8988T (cell line): ENCODE measurements at places on chromosomes 3 and 15.
A peak's percentile ranks its signal among the peaks of the same experiment; 100 is the strongest.

DNA sequence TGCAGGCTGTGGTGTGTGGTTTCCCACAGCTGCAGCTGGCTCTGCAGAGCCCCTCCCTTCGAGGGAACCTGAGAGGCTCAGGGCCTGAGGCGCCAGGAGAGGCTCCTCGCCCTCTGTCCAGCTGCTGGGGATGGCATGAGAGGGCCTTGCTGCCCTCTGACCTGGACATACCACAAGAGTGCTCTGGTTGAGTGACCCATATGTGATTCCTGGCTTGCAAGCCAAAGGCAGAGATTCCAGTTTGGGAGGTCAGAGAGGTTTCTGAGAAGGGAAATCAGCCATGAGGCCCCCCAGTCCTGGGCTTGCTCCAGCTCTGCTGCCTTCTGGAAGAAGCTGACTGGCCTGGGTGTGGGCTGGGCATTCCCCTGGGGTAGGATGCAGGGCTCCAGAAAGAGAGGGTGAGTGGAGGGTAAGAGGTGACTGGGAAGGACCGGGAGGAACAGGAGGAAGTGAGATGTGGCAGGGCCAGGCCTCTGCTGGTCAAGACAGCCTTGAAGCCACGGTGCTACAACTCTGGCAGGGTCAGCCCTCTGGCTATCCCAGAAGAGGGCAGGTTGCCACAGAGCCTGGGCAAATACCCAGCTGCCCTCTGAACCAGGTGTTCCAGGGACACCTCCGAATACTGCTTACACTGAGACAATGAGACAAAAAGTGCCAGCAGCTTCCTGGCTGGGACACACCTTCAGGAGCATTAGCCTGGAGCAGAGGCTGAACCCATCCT, 16.0 kb upstream of the SRP14 start:
- DNase-seq, result no peak

- DNase-seq, result no peak
Observed at GRCh38 chr15:31219221-31219620, 107.4 kb upstream of the KLF13 start.

DNA sequence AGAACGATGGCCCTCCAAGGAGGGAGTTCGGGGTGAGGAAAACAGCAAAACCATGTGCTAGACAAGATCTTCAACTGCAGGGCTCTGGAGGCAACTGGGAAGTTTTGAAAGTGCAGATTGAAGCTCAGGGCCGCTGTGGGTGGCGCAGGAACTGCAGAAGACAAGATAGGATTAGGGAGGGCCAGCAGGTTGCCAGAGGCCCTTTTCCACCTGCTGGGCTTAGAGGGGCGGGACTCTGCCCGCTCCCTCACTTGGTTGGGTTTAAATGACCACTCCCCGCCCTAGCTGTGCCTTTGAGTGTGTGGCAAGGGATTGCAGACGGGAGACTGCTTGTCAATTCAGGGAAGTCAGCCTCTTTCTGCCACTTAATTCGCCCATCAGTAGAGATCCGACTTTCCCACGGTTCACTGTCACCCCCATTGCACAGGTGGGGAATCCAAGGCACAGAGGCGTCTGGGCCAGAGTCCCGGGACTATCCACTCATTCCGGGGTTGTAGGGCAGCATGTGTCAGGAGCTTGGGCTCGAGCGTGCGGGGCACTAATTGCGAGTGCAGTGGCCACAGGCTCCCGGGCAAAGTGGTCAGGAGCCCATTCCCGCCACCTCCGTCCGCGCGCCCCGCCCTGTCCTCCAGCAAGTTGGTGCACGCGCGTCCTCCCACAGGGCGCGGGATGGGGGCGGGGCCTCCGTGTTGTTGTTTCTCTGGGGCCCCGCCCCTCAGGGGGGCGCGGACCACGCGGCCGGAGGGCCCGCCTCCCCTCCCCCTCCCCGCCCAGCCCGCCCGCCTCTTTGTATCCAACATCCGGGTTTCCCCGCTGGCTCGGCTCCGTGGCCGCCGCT, at the start of gene ACVR2B:
TSS of gene ACVR2B (plus strand) at position 816 of the 838 bp plus-strand sequence. CDS start 433 bp downstream, outside the sequence.
- peak; percentile 99 for DNase-seq

DNA sequence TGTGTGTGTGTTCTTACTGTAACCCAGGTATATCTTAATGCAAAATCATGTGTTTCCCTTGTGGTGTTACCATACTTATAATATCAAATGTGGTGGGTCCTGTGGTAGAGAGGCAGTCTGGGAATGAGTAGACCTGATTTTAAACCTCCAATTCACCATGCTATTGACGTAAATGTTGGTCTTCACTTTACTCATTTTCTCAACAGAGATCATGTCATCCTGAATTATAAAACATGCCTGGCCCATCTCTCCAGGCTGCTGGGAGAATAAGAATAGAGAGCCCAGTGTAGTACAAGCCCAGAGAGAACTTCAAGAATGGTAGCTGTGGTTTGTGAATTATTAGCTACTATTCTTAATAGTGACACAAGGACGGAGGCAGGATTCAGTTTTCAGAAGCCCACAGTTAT, 88.1 kb downstream of the MBNL1 start:
- DNase-seq, result no peak

GRCh38 chr3:147130461-147130860, 275.9 kb downstream of the ZIC4 start:
- DNase-seq, result no peak

GRCh38 chr15:36544518-36545466, 34.6 kb upstream of the CDIN1 start:
- DNase-seq, result no peak

- no peak for DNase-seq
Observed at GRCh38 chr3:55719508-55719907, 232.4 kb upstream of the WNT5A start.

DNA sequence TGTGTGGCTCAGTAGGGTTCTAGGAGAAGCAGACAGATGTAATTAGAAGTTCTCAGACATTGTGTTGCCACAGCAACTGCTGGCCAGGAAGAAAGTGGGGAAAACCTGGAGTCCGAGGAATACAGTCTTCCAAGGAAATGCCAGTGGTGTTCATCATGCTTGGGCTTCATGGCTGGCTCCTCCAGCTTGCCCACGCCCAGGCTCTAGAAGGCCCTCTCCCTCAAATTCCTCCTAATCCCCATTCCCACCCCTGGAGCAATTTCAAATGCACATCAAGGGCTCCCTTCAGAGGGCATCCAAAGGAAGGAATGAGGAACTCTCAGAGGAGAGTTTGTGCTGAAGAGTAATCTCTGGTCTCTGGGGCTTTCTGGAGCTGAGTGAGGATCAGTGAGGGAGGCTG, 21.9 kb downstream of the FSTL1 start:
- no peak for DNase-seq

DNA sequence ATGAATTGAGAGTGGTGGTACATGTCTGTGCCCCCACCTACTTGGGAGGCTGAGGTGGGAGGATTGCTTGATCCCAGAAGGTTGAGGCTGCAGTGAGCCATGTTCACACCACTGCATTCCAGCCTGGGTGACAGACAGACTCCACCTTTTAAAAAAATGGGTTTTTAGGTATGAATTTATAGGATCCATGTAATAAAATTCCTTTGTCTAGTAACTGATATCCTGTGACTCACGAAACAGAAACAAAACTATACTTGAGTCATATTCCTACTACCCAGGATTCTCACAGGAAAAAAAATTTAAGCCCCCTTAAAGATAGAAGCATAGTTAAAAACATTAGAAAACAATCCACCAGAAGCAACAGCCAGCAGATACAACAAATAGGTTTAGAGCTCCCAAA, 10.0 kb upstream of the CRTC3 start:
- DNase-seq, result no peak

DNA sequence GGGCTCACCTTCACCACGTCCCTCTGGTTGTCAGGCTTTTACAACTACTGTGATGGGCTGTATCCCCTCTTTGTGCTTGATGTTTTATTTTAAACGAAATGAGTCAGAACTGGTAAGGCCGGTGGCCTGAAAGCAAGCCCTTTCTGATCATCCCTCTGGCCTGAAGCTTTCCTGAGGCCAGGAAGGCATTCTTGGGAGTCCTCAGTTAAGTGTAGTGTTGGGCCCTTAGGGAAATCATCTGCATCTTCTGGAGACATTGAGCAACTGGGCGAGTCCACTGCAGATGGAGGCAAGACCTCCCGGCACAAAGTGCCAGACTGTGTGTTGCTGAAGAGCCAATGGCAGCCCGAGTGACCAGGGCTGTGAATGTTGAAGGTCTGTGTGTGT, 33.0 kb upstream of the AMOTL2 start:
- DNase-seq, result no peak

DNA sequence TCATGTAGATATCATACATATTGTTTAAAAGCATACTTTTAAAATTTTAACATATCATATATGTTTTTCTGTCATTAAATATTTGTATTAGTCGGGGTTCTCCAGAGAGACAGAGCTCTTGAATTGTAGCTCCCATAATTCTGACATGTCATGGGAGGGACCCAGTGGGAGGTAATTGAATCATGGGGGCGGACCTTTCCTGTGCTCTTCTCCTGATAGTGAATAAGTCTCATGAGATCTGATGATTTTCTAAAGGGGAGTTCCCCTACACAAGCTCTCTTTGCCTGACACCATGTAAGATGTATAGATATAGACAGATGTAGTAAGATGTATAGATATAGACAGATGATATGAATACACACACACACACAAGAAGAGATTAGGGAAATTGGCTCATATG, 161.2 kb upstream of the ABI3BP start:
- DNase-seq, result no peak

GRCh38 chr3:177554895-177555759, 357.8 kb upstream of the TBL1XR1 start:
- DNase-seq, result no peak

- no peak for DNase-seq
Observed at GRCh38 chr3:63414607-63415006, 136.5 kb downstream of the SYNPR start.

DNA sequence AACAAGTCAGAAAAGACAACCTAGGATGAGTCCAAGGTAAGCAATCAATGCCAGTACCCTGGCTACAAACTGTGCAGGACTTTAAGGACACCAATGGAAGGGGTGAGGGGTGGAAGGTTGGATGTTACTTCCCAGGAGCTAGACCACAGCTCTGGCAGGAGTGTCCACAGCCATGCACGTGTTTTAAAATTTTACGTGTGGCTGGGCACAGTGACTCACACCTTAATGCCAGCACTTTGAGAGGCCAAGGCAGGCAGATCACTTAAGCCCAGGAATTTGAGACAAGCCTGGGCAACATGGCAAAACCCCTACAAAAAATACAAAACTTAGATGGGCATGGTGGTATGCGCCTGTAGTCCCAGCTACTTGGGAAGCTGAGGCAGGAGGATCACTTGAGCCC, 14.7 kb upstream of the HDC start:
- no peak for DNase-seq

GRCh38 chr15:68818769-68819494, 1.8 kb downstream of the ANP32A start:
- peak; percentile 27 for DNase-seq

- no peak for DNase-seq
Observed at GRCh38 chr3:177055605-177056571, 141.4 kb downstream of the TBL1XR1 start.

- peak; percentile 27 for DNase-seq
Observed at GRCh38 chr3:51311055-51311454, 74.0 kb upstream of the MANF start.

DNA sequence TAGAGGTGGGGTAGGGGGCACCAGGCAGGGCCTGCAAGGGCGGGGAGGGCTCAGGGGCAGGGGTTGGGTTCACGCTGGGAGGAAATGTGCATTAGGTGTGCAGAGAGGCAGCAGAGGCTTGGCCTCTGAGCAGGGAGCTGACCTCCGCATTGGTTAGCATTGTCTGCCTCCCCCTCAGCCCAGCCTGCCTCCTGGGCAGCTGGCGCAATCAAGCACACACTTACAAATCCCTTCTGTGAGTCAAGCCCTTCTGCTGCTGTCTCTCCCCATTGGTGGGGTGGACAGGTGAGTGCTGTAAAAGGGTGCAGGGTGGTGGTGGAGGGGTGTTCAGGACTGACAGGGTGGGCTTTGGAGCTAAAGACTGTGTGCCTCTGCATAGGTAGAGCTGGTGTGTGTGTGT, 9.3 kb downstream of the LOXL1 start:
- DNase-seq, result no peak

DNA sequence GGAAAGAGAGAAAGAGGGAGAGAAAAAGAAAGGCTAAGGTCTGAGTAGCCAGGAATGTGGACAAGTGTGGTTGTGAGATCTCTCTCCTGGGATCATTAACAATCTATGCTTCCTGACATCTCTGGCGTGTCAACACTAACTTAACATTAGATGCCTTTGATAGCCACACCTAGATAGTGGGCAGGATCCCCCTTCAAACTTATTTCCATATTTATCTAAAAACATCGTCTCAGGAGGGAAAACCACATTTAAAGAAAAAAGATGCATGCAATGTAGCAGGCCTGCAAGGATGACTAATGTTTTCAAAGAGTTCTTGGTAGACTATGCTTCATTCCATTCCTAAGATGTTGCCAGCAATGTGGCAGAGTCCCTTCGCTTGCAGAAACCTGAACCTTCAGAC, 80.9 kb downstream of the MLH1 start:
- no peak for DNase-seq

GRCh38 chr15:90893175-90894090, 9.1 kb downstream of the FES start:
- no peak for DNase-seq

- no peak for DNase-seq
Observed at GRCh38 chr3:115194476-115194875, 47.4 kb upstream of the ZBTB20 start.

DNA sequence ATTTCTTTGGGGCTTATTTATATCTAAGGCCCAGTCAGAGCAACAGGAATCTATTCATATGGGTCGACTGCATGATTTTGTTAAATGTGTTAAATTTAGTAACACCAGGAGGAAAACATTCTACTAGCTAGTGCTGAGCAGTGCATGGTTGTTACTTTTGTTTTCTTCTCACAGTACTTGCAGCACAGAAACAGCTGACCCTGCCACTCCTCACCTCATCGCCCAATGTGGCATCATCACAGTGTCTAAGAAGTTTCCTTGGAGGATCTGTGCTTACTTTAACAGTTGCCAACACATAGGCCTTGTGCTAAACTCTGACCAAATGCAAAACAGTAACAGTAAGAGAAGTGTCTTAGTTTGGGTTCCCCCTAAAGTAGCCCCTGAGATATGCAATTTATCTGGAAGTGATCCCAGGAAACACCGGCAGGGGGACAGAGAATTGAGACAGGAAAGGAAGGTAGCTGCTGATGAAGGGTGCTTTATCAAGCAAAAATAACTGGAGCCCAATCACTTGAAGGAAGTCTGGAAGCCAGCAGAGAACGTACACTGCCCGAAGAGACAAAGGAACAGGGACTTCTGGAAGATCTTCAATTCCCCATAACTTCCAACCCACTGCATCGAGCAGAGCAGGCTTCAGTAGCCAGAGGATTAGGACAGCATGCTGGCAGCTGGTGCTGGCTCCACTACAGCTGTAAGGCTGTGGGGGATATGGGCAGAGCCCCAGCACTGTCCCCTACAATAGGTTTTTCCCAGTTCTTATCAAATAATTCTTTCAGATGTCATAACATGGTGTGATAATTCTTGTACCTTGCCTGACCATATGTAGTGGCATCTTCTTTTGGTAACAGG, 36.0 kb upstream of the ULK4 start:
- DNase-seq, result peak; percentile 28

DNA sequence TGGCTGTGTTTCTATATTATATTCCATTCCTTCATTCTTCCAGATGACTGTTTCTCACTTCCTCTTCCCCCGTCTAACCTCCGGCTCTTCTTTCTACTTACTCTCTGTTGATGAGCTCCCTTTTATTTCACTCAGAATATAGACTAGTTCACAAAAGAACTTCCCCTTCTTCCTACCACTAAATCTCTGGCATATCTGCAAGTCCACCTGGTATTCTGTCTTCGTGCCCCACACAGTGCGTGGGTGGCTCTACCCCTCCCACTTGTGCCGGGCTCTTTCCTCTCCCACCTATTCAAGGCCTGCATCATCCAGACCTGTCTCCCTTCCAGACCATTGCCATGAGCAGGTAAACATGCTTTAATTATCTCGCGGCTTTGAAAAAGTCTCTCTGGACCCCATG, 73.0 kb downstream of the SCN10A start:
- no peak for DNase-seq

GRCh38 chr15:69265347-69265955, 33.3 kb upstream of the PAQR5 start:
- no peak for DNase-seq
